ENCODE measurements at places on chromosomes 3 and 15.
A peak's percentile ranks its signal among the peaks of the same experiment; 100 is the strongest.

DNA sequence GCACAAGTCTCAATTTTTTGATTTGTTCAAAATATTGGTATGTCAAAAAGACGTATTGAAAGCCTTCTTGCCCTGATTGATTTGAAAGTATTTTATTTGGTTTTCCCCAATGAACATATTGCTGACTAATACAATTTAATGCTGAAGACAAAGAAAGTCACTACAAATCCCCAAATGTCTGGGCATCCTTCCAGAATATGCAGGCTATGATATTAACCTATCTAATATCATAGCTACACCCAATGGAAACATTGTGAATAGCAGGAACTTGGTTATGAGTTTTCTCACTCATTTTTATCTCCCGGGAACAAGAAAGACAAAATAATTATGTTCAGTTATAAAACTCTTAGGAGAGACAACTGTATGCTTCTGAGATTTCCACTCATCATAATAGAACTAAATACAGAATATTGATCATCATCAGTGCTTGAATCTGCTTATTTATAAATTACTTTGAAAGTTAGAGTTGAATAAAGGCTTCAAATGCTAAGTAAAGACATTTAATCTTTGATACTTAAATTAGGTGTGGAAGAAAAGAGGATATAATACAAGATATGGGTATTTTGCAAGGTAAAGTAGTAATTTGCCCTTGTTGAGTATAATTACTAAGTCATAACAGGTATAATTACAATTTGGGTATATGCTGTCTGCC lies 483.9 kb downstream of the RBMS3 start:
- DNase-seq = peak; percentile 80

GRCh38 chr15:39728845-39729244 lies 53.8 kb downstream of the FSIP1 start:
- DNase-seq = no peak

DNA sequence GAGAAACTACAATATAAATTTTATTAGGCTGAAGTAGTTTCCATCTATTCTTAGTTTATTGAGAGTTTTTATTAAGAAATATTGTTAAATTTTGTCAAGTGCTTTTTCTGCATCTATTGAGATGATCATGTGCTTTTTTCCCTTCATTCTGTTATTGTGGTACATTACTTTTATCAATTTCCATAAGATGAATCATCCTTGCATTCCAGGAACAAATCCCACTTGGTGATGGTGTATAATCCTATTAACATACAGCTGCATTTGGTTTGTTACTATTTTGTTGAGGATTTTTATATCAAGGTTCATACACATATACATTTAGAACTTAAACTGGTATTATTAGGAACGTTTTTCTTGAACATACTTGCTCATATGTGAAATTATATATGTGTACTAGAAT lies 199.8 kb downstream of the TBC1D5 start:
- DNase-seq = no peak

- peak; percentile 39 for DNase-seq
These were observed 43.6 kb upstream of the CHRNB4 start for GRCh38 chr15:78684657-78685056.

GRCh38 chr15:51203797-51204196 lies 109.1 kb upstream of the TNFAIP8L3 start:
- DNase-seq = no peak

DNA sequence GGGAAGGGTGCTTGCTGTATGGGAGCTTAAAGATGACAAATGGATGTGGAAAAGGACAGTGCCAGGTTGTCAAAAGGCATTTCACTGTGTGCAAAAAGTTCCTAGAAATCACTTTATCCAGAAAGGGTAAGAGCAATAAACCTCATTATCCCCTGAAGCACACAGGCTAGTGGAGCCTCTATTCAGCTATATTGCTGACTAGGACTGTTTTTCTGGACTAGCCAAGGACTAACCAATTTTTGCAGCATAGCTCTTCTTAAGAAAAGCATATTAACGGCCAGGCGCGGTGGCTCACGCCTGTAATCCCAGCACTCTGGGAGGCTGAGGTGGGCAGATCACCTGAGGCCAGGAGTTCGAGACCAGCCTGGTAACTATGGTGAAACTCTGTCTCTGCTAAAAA lies 64.8 kb downstream of the MLH1 start:
- no peak for DNase-seq

DNA sequence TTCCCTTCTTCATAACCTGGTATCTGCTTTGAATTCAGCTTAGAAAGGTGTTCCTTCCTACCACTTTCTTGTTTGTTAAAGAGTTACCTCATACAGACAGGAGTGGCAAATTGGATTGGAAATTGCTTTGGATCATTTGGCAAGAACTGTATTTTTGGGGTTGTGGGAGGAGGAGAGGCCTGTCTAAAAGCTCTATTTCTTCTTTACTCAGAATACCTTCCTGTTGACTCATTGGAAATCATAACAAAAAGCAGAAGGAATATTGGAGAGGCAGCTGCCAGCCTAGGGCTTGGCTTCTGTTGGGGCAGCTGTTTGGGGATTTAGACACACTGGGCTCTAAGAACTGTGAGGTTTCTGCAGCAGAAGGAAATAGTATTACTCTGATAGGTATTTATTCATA lies 14.2 kb downstream of the IQGAP1 start:
- DNase-seq = peak; percentile 85

- no peak for DNase-seq
These were observed 278.2 kb downstream of the CTNNB1 start for GRCh38 chr3:41477399-41478014.

- no peak for DNase-seq
These were observed 203.6 kb downstream of the EDEM1 start for GRCh38 chr3:5390936-5391625.

- DNase-seq = no peak
These were observed 546.1 kb downstream of the NTRK3 start for GRCh38 chr15:87710406-87710805.

DNA sequence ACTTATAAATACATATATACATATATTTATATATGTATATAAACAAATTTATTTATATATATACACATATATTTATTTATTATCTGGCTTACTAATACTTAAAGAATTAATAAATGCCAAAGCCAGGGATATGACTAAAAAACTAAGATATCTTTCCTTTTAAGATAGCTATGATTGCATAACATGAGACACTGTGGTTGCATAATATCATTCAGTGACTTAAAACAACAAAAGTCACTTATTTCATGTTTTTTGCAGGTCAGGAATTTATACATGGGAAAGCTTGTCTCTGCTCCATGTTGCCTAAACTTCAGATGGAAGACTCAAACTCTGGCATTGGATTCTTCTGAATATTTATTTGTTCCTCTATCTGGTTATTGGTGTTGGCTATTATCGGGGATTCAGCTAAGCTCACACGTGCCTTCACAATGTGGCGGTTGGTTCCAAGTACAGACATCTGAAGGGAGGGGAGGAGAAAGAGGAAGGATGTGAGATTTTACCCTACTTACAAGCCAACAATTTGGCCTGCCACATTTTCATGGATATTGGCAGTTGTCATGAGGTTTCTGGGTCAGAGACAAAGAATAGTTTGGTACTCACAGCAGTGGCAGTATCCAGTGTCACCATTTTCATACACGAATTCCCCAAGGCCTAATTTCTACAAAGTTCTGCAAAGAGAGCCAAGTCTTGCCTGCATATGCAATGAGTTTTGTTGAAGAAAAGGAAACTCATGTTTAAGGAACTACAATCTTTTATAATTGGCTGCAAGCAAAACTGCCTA lies 381.6 kb downstream of the EPHA3 start:
- no peak for DNase-seq

DNA sequence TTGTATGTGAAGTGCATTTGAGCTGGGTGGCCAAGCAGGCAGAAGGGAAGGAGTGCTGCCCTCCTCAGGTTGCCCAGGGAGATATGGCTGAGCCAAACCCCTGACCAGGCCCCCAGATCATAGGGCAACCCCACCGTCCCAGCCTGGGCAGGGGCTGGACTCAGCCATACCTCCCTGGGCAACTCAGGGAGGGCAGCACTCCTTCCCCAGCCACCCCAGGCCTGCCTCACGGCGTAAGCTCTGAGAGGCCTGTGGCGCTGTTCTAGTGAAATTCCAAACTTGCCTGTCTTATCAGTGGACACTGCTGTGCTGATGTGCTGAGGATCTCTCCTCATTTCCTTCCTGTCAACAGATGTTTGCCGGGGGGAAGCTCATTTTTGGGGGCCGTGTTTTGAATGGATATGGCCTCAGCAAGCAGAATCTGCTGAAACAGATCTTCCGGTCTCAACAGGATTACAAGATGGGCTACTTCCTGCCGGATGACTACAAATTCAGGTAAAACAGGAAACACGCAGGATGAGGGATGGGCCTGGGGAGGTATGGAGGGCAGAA lies 57.6 kb upstream of the FGD5 start:
- no peak for DNase-seq

DNA sequence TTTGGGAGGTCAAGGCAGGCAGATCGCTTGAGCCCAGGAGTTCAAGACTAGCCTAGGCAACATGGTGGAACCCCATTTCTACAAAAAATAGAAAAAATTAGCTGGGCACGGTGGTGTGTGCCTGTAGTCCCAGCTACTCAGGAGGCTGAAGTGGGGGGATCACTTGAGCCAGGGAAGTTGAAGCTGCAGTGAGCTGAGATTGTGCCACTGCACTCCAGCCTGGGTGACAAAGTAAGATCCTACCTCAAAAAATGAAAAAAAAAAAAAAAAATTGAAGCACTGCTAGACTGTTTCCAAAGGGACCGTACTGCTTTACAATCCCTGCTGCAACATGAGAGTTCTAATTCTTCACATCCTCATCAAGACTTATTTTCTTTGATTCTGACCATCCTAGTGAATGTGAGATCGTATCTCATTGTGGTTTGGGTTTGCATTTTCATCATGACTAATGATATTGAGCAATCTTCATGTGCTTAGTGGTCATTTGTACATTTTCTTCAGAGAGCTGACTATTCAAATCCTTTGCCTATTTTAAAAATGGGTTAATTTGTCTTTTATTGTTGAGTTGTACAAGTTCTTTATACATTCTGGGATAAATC lies 10.8 kb downstream of the CMTM8 start:
- no peak for DNase-seq

DNA sequence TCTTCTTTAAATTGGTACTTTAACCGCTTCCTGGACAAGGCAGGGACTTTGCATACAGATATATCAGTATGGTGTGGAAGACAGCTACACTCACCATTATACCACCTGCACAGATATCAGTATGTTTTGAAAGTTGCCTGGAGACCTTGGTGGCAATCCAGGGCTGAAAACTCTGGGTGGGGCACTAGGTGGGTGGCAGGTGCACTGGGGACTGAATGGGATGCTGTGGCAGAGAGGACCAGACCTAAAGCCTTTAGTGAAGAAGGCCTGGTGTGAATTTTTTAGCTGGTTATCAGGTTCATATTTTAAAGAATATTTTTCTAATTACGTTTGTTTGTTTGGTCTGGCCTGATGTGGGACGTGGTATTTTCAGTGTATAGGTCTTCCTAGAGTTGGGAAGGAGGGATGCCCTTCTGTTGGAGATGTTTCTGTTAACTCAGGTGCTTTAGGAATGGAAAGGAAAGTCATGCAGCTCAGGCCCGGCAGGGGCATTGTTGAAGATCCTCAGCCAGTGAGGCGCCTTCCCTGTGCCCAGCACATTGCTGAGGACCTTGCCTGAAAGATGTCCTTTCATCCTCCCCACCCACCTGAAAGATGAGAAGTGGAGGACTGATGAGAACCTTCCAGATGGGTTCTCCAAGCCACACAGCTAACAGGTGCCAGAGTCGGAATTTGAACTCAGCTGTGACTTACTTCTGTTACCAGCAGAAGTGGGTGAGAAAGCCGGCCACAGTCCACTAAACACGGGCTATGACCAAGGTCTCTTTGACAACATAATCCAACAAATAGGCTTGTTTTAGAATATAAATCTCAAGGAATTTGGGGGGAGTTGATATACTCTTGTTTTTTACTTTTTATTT lies 77.3 kb downstream of the APBA2 start:
- DNase-seq = no peak

GRCh38 chr3:39150148-39150802 lies 3.1 kb downstream of the CSRNP1 start:
- DNase-seq = no peak

- DNase-seq = no peak
These were observed 28.3 kb upstream of the IGF1R start for GRCh38 chr15:98620020-98620419.

DNA sequence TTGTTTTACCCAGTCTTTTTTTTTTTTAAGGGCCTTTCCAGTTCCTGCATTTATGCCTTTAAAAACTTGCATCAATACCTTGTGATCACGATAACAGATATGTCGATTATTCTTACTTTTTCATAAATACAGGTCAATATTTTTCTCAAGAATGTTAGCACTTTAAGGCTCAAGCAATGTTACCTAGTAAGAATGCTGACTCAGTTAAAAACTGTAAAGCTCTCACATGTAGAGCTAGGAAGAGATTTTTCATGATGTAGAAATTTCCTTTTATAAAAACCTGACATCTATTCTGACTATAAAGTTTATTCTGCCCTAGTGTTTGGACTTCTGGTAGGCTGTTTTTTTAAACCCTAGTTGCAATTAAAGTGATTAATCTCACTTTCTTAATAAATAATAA lies 684.0 kb downstream of the ZBBX start:
- DNase-seq = no peak

Data from NCI-H446 treated with DMSO at 0.1 percent for 48 hours (cell line).